Umbilical cord (tissue), 2 donors: ENCODE measurements at places on chromosomes 12 and 14. TPM values are rescaled to one million over a fixed set of nuclear protein-coding genes. Genes with fewer than 3 reads are reported as not detected.

- peak; percentile 35 for DNase-seq
Observed at GRCh38 chr12:49937639-49938300, 12.8 kb upstream of the AQP2 start.

DNA sequence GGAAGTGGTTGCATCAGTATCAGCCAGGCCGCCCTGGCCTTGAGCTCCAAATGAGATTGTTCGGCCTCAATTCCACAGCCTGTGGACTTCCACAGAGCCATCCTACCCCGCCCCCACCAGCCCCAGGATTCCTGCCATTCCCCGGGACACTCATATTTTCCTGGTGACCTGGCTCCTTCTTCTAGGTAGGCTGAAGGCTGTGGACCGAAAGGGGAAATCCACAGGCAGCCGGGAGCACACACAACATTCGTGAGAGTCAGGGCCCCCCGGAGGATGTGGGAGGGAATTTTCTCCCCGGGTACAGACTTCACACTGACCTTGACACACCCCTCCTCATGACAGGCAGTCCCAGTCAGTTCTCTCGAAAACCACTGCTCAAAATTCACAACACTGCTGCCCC is 39.9 kb downstream of the RIN3 start:
- no peak for DNase-seq

GRCh38 chr12:117342682-117343081 is 18.7 kb downstream of the NOS1 start:
- no peak for DNase-seq

DNA sequence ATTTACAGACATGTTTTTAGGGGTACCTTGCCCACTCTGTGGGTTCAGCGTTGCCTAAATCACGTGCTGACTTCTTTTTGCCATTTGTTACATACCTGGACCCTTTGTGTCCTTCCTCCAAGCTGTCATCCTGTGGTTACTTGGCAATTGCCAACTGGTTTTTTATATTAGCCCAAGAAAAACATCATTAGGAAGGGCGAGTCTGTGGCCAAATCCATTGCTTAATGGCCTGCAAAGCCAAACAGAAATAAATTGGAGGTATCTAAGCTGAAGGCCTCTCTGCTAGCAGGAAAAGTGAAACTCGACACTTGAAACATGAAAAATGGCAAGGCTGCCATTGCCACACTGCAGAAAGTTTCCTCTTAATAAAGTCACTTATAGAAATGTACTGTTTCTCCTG is 190.4 kb downstream of the NUAK1 start:
- DNase-seq, result no peak

GRCh38 chr14:95065411-95065810 is 91.9 kb downstream of the DICER1 start:
- DNase-seq, result no peak

RFX4 gene
- total RNA-seq, result 2.2 TPM

- no peak for DNase-seq
Observed at GRCh38 chr14:29150659-29151058, 384.1 kb downstream of the FOXG1 start.

DNA sequence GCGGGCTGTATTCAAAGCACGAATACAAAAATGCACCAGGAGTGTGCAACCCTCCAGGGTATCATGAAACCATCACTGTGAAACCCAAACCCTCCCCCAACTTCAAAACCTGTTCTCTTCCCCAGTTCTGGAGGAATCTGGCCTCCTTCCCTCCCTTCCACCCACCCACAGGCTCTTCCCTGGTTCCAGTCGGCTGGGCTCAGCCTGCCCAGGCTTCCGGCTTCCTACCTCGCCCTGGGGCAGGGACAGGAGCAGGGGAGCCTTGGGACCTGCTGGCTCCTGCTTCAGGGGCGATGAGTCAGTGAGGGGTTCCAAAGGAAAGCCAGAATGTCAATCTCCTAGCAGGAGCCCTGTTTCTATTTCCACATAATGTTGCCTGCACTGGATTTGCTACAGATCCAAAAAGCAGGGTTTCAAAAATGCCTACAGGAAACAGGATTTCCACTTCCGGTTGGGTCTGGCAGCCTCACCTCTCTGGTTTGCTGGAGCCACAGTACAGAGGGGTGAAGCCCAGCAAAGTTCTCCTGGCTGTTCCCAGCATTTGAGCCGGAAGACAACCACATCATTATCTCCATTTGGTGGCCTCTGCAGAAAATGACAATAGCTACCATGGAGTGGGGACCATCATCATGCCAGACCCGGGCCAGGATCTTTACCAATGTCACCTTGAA is 278.3 kb downstream of the DPF3 start:
- DNase-seq, result peak; percentile 5

TEX52 gene
- 11.3 TPM for total RNA-seq

DNA sequence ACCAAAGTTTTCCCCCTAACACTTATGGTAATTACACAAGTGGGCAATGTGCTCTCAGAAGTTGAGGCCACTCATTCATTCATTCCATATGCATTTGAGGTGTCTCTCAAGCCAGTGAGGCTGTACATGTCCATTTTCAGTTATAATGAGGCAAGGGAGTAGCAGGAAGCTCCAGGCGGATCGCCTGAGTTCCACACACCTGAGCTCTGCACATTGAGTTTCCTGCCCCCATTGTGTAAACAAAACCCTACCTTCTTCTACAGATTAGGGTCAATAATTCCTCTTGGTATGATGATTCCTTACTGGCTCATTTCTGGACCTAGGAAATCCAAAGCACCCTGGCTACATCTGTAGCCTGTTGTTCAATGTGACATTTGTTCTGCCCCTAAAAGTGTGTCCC is 555.3 kb downstream of the MED13L start:
- DNase-seq, result no peak

DNA sequence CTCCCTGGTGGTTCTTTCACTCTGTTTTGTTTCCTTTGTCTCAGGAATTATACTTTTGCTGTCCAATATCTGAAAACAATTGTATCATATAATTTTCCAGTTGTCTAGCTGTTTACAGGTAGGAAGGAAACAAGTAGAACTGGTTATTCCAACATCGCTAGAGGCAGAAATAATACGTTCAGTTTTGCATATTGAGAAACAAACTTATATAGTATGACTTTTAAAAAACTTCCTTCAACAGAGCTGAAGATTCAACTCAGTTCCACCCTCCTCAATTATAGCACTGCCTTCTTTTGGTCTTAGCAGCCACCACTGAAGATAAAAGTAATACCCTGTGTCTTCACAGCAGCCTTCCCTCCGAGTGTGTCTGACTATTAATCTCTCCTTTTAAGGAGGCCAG is 214.3 kb downstream of the EFCAB11 start:
- peak; percentile 9 for DNase-seq

DNA sequence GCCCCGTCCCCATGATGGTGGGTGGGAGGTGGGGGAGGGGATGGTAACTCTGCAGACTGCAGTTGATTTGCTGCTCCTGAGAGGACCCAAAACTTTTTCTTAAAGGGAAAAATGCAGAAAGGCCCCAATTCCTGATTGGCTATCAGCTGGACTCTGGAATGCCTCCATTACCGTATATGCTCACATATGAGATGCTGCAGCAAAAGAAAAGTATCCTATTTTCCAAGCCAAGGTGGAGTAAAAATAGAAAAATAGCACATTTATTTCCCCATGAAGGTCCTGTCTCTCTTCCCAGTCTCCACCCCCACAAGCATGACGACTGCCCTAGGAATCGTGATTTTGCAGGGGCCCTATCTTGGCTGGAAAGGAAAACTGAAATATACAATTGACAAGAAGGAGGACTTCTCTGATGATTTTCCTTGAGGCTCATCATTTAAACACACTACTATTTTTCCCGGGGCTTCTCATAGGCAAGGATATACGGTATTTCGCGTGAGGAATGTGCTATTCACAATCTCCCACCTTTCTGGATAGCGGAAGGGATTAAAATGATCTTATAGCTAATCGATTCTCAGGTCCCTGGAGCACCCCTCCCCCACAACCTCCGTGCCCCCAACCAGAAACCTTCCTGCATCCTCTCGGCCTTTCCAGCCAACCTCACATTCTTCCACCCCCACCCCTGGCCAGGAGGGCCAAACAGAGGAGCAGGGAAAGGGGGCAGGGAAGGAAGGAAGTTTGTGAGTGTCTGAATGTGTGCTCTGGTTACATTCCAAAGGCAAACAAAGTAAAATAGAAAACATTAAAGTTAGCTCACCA is 138.9 kb upstream of the CCND2 start:
- peak; percentile 72 for DNase-seq
